Lung (tissue), 17 donors: ENCODE measurements at places on chromosomes 6 and 20. TPM values are rescaled to one million over a fixed set of nuclear protein-coding genes. Genes with fewer than 3 reads are reported as not detected.

- H3K36me3 ChIP-seq, result no peaks in the 10 kb centered on the region
- no peak for DNase-seq
Measured at GRCh38 chr6:97465877-97466561, 183.0 kb upstream of the MMS22L start.

DNA sequence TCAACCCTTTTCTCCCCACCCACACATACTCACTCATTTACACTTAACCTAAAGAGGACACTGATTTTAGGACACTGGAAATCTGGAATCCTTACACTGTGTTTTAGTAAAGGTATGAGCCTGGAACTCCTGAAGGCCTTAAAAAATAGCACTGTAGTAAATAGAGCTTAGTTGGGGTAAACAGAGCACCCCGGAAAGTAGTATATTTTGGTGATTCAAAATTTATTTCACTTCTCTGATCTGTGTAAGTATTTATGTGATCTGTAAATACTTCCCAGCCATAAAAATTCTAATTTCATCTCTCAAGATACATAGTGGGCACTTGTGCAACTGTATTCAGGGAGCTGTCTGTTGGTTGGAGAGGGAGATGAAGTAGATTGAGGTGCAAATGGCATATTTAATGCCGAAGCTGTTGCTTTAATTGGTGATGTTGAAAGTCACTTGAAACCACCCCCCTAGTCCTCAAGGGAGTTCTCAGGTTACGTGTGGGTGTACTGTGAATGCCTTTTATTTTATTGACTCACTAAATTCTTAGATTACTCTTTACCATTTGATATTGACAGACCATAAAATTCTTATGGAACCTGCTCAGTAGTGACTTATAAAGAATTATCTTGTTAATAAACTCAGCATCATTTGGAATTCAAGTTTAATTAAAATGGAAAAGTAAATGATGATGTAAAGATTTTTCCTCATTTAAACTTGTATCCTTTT, 154.9 kb downstream of the SOX4 start:
- DNase-seq, result no peak
- no peaks in the 10 kb centered on the region for H3K27me3 ChIP-seq
- no peaks in the 10 kb centered on the region for H3K4me1 ChIP-seq
- H3K4me3 ChIP-seq, result no peak overlapping the region

- no peak overlapping the region for H3K4me3 ChIP-seq
- H3K4me1 ChIP-seq, result no peaks in the 10 kb centered on the region
- no peak overlapping the region for H3K27ac ChIP-seq
- no peaks in the 10 kb centered on the region for H3K27me3 ChIP-seq
Measured at GRCh38 chr20:9616455-9616805, 102.0 kb downstream of the LAMP5 start.

- H3K27me3 ChIP-seq, result no peaks in the 10 kb centered on the region
- DNase-seq, result no peak
- no peak overlapping the region for H3K4me3 ChIP-seq
- peak overlapping the region; percentile 60 for H3K27ac ChIP-seq
Measured at GRCh38 chr6:56807989-56808337, 146.9 kb upstream of the BEND6 start.

LAMA2 gene
- total RNA-seq, result 105 TPM

BPIFB6 gene
- total RNA-seq, result not detected

- H3K27ac ChIP-seq, result no peak overlapping the region
- DNase-seq, result no peak
- H3K4me1 ChIP-seq, result peaks cover 13% of the 10 kb centered on the region
- H3K27me3 ChIP-seq, result no peaks in the 10 kb centered on the region
- no peaks in the 10 kb centered on the region for H3K36me3 ChIP-seq
Measured at GRCh38 chr6:14722704-14723103, 523.2 kb upstream of the JARID2 start.

- no peak overlapping the region for H3K4me3 ChIP-seq
- no peak overlapping the region for H3K27ac ChIP-seq
- peak; percentile 81 for DNase-seq
Measured at GRCh38 chr20:561437-562231, 18.0 kb upstream of the CSNK2A1 start.

- H3K27me3 ChIP-seq, result no peaks in the 10 kb centered on the region
- no peaks in the 10 kb centered on the region for H3K36me3 ChIP-seq
- DNase-seq, result peak; percentile 82
- H3K27ac ChIP-seq, result no peak overlapping the region
- no peak overlapping the region for H3K4me3 ChIP-seq
- no peaks in the 10 kb centered on the region for H3K4me1 ChIP-seq
Measured at GRCh38 chr20:14712302-14712739, 374.9 kb upstream of the FLRT3 start.

DNA sequence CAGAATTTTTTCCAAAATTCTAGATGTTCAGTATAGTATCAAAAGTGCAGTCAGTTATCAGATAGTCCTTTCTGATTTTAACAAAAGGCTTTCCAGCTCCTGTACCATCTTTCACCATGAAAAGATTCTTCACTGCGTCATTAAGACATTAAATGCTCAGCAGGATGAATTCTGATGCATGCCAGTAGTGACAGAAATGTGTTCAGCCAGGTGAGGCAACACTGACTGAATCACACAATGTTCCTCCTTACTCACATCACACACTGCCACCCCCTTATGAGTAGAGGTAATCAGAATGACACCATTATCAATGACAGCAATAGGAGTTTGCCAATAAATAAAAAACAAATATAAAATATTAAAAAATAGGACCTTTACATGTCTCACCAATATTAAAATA, 426.6 kb upstream of the PLCB4 start:
- no peaks in the 10 kb centered on the region for H3K36me3 ChIP-seq
- H3K4me3 ChIP-seq, result no peak overlapping the region
- no peaks in the 10 kb centered on the region for H3K27me3 ChIP-seq
- H3K4me1 ChIP-seq, result no peaks in the 10 kb centered on the region
- DNase-seq, result no peak

GRCh38 chr20:46651091-46651962, at the start of gene SLC13A3:
TSS of gene SLC13A3 (minus strand) at chr20:46651459. CDS start at chr20:46651421, 38 bp downstream.
- peak; percentile 29 for DNase-seq
- H3K27me3 ChIP-seq, result peaks cover 4% of the 10 kb centered on the region
- H3K4me3 ChIP-seq, result no peak within 1 kb of the TSS
- no peak within 1 kb of the TSS for H3K27ac ChIP-seq
- no peaks in the 10 kb centered on the region for H3K36me3 ChIP-seq

- peaks cover 20% of the 10 kb centered on the region for H3K36me3 ChIP-seq
- no peaks in the 10 kb centered on the region for H3K27me3 ChIP-seq
- H3K4me3 ChIP-seq, result no peak overlapping the region
- no peak for DNase-seq
- no peaks in the 10 kb centered on the region for H3K4me1 ChIP-seq
Measured at GRCh38 chr6:170345662-170346061, 39.1 kb downstream of the FAM120B start.

GRCh38 chr6:139380168-139380567, 5.7 kb upstream of the CITED2 start:
- H3K27ac ChIP-seq, result no peak overlapping the region
- no peaks in the 10 kb centered on the region for H3K36me3 ChIP-seq
- no peaks in the 10 kb centered on the region for H3K27me3 ChIP-seq

- no peak for DNase-seq
- no peaks in the 10 kb centered on the region for H3K27me3 ChIP-seq
- H3K4me1 ChIP-seq, result peaks cover 52% of the 10 kb centered on the region
- H3K36me3 ChIP-seq, result no peaks in the 10 kb centered on the region
Measured at GRCh38 chr20:25544311-25544710, 41.0 kb downstream of the NINL start.

DNA sequence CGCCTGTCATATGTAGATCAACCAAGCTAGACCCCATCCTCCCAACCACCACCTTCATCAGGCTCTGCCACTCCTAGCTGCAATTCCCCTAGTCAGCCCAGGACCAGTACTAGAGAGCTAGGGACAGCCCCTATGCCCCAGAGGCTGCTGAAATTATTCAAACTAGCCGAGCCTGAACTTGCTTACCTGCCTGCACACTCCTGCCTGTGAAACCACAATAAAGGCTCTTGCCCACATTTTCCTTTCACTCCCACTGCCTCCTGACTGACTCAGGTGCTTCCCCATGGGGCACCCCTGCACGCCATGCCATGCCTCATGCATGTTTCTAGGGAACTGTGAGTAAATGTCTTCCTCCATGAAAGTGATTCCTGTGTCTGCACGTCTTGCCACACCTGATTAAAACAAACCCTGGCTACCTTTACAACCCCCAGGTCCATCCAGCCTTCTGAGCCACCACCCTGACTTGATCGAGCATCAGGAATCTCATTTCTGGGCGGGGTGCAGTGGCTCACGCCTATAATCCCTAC, 66.5 kb upstream of the IER3 start:
- H3K4me1 ChIP-seq, result peaks cover 9% of the 10 kb centered on the region
- no peaks in the 10 kb centered on the region for H3K36me3 ChIP-seq
- H3K27me3 ChIP-seq, result no peaks in the 10 kb centered on the region
- no peak overlapping the region for H3K4me3 ChIP-seq
- DNase-seq, result no peak

RPP21 gene
- total RNA-seq, result 13.3 TPM

GRCh38 chr20:34675993-34676641, 775 bp downstream of the PIGU start:
- DNase-seq, result no peak
- no peaks in the 10 kb centered on the region for H3K36me3 ChIP-seq
- H3K4me3 ChIP-seq, result peak overlapping the region; percentile 49
- H3K27ac ChIP-seq, result no peak overlapping the region

- H3K27ac ChIP-seq, result peak overlapping the region; percentile 18
- no peak overlapping the region for H3K4me3 ChIP-seq
- H3K27me3 ChIP-seq, result no peaks in the 10 kb centered on the region
Measured at GRCh38 chr6:117534974-117535373, 52.5 kb downstream of the DCBLD1 start.

C4B gene
- total RNA-seq, result 168 TPM

CTSZ gene
- 393 TPM for total RNA-seq

DNA sequence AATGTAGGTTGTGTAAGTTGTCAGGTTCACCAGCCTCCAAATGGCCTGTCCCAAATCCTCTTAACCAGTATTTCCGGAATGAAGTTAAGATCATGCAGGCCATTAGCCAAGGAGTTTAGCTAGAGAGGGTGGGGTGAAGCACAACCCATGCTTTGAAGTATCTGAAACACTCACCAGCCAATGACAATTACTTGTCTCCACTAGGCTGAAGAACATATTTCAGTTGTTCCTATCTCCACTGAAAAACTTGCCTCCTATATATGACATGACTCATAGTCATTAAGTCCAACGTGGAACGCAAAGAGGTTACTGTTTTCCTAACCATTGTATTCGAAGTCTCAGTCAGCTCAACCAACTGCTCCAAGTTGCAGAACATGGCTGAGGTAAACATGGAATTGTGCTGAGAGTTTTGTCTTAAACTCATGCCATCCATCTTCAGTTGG, 37.4 kb upstream of the TNFAIP3 start:
- DNase-seq, result no peak
- no peak overlapping the region for H3K4me3 ChIP-seq
- H3K36me3 ChIP-seq, result no peaks in the 10 kb centered on the region
- no peaks in the 10 kb centered on the region for H3K4me1 ChIP-seq
- H3K27ac ChIP-seq, result no peak overlapping the region
- H3K27me3 ChIP-seq, result no peaks in the 10 kb centered on the region

DNA sequence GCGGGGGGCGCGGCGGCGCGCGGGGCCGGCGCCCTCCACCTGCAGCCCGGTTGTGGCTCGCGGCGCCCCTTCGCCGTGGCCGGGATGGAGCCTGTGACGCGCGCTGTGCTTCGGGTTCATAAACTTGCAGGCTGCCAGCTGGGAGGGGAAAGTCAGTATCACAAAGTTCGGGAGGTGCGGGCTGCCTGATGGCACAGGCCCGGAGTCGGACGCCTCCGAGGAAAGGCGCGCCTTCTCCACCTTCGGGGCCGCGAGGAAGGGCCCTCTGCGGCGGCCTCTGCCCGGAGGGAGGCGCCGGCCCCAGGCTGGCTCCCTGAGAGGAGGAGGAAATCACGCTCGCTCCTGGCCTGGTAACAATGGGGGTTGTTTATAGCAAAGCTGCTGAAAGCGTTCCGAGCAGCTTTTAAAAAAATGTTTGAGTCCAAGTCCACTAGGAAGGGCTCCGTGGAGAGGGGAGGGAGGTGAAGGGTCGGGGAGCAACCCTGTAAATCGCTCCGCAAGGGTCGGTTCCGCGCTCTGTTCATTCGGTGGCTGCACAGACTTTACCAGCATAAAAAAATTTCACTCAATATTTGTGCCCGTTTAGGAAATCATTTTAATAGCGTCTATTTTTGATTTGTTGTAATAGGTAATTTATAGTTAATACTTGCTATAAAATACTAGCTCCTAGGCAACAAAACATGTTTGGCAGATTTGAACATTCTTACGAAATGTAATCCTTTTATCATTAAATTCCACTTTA, 1.0 kb downstream of the AFDN start:
- no peaks in the 10 kb centered on the region for H3K36me3 ChIP-seq
- H3K27ac ChIP-seq, result peak overlapping the region; percentile 91
- H3K4me3 ChIP-seq, result peak overlapping the region; percentile 63
- no peaks in the 10 kb centered on the region for H3K27me3 ChIP-seq

GRCh38 chr6:111767752-111768430, 105.4 kb downstream of the FYN start:
- H3K27ac ChIP-seq, result no peak overlapping the region
- no peak for DNase-seq
- no peaks in the 10 kb centered on the region for H3K36me3 ChIP-seq
- no peaks in the 10 kb centered on the region for H3K4me1 ChIP-seq
- H3K4me3 ChIP-seq, result no peak overlapping the region

DNA sequence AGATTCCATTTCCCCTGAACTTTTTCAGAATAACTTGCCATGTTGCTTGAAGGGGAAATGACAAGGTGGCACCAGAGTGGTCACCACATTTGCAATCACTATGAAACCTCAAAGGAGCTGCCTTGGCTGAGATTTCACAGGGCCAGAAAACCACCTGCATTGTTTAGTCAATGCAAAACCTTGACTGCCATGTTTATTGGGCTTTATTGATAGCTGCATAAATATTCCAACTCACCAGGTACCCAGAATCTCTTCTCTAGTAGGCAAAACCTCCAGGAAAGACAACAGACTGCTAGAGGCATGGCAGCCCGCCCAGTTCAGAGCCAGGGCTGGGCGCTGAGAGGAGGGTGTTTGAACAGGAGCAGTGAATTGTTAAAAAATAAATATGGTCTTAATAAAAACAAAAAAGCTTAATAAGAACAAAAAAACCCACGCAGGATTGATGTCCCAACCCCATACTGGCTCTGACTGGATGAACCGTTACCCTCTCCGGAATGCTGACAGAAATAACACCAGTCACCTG, 375.6 kb downstream of the ZFAND3 start:
- H3K4me3 ChIP-seq, result no peak overlapping the region
- no peaks in the 10 kb centered on the region for H3K4me1 ChIP-seq
- no peak for DNase-seq
- H3K27ac ChIP-seq, result no peak overlapping the region
- H3K36me3 ChIP-seq, result no peaks in the 10 kb centered on the region

DNA sequence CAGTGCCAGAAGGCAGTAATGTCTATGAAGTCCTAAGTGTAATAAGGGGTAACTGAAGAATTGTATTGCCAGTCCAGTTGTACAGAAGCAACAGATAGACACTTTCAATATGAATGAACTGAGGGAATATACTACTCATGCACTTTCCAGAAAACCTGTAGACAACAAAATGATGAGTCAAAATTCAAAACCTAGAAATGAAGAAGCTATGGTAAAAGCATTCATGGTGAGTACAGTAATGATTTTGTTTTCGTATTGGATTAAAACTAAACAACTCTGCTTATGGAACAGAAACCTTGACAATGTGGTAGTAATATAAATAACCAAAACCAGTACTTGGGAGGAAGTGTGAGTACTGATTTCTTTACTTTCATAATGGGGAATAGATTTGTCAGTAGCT, 35.0 kb downstream of the ARMC2 start:
- H3K36me3 ChIP-seq, result peaks cover 1% of the 10 kb centered on the region
- H3K4me1 ChIP-seq, result no peaks in the 10 kb centered on the region
- H3K27ac ChIP-seq, result no peak overlapping the region
- DNase-seq, result no peak
- no peaks in the 10 kb centered on the region for H3K27me3 ChIP-seq

GRCh38 chr6:29255530-29255929, 46.0 kb upstream of the OR14J1 start:
- DNase-seq, result no peak
- no peaks in the 10 kb centered on the region for H3K4me1 ChIP-seq
- H3K27ac ChIP-seq, result no peak overlapping the region
- no peak overlapping the region for H3K4me3 ChIP-seq
